ENCODE measurements at places on chromosomes 3 and 15.

DNA sequence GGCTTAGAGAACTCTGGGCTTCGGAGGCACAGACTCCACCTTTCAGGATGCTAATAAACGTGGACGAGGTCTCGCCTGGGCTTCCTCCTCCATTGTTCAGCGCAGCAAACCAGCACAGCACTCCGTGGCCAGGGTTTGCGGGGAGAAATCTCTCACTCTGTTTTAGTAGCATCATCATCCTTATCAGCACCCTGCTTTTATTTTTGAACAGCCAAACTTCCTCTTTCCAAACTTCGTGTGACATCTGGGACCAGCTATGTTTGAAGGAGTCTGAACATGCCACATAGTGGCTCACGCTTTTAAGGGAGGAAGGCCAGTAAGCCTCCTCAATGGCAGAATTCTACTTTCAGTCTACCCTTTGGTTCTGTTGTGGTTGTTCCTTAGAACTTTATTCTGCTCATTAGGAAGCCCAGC is 149.0 kb downstream of the PGPEP1L start:
- DNase-seq = peak; percentile 76

GRCh38 chr3:34407281-34407680 is 608.9 kb downstream of the PDCD6IP start:
- DNase-seq = no peak

- DNase-seq = no peak
These were observed 13.9 kb downstream of the GRAMD1C start for GRCh38 chr3:113852506-113852905.

DNA sequence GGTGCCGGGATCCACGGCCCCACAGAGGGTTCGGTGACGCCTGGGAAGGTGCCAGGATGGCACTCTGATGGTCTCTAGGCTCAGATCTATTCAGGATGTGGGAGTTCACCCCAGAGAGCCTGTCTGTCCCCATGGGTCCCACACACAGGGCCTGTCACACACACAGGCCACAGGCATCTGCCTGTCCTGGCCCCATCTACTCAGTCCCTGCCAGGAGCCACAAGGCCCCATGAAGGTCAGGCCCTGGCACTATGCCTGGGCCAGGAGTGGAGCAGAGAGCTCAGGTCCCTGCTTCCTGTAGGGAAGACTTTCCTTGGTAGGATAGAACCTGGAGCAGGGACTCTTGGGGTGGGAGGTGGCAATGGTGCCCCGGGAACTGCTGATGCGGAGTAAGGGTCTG is 49.0 kb upstream of the FURIN start:
- DNase-seq = peak; percentile 49

DNA sequence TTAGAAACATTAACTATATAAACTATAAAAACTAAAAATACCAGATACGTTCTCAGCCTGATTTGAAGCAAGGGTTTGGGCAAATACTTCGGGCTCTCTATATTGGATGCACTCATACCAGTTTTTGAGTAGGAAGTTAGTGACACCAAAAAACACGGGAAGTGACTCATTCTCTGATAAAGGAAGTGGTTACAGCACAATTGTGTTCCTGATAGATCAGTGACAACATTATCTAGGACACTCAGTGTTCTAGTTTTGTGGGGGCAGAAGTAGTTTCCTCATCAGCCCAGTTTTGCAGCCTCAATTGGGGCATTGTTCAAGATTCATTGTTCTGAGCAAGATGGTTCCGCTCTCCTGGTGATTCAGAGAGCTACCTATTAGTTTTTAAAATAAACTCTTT is 469.6 kb upstream of the DPPA4 start:
- DNase-seq = peak; percentile 82

DNA sequence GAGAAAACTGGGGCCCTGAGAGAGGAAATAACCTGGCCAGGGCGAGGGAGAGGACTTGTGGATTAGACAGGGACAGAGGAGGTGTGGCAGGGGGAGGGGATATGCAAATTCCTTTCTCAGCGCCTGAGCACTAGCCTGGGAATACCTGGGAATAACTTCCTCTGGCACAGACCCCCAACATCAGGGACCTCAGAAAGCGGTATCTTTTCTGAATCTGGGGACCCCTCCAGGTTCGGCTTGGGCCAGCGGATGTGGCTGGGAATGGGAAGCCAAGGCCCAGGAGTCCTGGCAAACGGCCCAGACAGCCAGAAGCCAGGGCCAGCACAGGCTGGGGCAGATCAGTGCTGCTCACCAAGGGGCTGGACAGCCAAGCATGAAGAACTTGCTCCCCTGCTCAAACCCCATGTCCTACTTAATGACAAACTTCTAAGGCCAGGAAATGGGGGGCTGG is 9.2 kb upstream of the ACSBG1 start:
- DNase-seq = no peak

GRCh38 chr3:29011441-29011840 is 269.4 kb upstream of the RBMS3 start:
- no peak for DNase-seq

Data from NB4 (cell line).